T-helper 2 cell treated with Interferon-gamma antibody and Interleukin-4, amounts not matched to agents 5 μg/mL and 100 μg/mL, for 36 hours (primary cell): ENCODE measurements at places on chromosomes 6 and 20.

DNA sequence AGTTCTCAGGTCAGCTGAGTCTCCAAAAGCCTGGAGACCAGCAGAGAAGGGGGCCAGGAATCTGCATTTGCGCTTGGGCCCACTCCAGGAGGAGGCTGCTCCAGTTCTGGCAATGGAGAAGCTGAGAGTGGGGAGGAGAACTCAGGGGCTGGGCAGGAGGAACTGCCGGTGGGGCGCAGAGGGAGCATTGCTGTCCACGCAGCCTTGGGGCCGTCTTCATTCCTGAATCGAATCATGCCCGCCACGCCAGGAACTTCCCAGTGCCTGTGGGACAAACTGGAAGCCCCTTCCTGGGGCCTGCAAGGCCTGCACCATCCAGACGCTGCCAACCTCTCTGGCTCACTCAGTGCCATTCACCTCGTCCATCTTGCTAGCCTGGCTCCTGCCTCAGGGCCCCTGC, 16.9 kb downstream of the RAB44 start:
- DNase-seq: no peak

DNA sequence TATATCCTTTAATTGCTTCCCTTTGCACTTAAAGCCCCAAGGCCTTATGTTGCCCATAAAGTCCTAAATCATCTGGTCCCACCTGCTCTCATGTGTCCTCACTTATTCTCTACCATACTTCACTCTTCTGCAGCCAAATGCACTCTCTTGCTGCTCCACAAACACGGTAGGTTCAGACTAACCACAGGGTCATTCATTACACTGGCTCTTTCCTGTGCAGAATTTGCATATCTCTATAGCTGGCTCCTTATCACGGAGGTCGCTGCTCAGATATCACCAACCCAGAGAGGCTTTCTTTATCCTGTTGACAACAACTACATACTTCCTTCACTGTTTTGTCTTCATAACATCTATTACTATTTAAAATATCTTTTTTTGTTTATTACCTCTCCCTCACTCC, 86.8 kb downstream of the MOXD1 start:
- DNase-seq: no peak

DNA sequence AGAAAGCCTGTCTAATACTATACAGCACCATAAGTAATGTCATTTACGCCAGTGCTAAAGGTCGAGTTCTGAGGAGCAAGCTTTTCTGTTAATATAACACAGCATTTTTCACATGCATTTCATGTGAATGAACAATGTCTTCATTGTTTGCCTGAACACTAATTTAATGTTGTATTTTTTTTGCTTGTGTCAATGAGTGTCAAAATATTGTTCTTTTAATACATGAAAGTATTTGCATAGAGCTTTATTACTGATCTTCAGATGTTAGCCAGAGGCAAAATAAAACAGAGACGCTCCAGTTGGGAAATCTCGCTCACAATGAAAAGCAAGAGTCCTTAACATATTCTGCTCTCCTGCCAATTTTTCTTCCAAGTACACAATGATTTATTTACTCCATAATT, 151.8 kb downstream of the FOXC1 start:
- DNase-seq: no peak

DNA sequence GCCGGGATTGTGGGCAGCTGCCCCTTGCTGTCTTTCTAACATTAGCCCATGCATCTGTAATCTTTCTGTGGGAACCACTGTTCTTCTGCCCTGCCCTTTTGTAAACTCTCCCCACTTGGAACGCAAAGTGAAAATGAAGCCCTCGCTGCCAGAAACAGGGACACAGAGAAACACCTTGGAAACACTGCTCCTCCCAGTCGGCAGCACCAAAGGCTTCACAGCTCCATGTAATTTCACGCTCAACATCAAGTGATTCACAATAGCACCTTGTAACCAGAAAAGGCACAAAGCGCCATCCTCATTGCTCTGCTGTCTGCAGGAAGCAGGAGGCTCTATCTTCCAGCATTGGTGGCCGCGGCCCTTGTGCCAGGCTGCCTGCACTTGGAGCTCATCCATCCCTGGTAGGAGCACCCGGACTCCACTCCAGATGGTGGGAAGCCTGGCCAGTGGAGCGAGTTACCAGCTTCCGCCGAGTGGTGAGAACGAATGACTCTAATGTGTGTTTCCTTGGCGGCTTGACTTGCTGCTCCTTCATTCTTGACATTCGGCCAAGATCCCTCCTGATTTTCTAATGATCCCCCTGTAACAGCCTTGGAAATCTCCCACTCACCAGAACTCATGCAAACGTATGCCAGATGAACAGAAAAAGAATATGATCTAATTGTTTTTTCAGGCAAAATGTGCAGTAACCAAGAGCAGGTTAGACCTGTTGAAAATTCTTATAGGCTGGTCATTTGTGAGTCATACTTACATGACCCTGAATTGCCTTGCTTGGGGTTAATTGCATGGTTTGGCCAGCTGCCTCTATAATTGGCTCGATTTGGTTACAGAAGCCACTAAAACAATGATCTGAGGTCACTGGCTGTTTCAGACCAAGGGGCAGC, 169.1 kb upstream of the CDYL start:
- no peak for DNase-seq

GRCh38 chr6:71289039-71289801, 609 bp downstream of the OGFRL1 start:
- DNase-seq: peak; percentile 16

- DNase-seq: no peak
These were observed 3.3 kb upstream of the SLC29A1 start for GRCh38 chr6:44219815-44220784.

- no peak for DNase-seq
These were observed 5.6 kb downstream of the TFAP2A start for GRCh38 chr6:10409233-10409721.

DNA sequence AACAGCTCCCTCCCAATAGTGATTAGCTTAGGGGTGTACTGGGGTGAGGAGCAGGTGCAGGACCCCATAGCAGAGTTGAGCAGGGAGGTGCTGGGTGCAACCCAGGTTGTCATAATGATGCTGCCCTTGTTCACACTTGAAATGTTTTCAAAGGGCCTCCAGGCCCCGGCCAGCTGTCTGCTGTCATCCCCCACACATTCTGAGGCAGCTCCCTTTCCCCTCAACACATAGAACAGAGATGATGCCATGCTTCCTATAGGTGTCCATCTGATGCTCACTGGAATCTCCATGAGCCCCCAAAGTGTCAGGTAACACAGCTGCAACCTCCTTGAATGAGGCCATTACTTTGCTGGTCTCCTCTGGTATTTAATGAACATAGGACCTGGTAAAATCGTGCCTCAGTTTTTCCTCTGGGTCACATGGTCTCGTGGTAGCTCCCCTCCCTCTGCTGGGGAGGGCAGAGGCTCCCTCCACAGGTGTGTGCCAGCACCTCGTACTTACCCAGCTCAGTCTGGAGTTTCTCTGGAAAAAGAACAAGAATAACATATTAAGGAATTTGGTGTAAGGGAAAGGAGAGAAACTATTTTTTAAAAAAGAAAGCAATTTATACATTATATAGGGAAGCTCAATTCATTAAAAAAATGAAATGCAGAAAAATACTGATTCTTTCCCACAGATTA, 5.6 kb downstream of the BTNL2 start:
- no peak for DNase-seq

DNA sequence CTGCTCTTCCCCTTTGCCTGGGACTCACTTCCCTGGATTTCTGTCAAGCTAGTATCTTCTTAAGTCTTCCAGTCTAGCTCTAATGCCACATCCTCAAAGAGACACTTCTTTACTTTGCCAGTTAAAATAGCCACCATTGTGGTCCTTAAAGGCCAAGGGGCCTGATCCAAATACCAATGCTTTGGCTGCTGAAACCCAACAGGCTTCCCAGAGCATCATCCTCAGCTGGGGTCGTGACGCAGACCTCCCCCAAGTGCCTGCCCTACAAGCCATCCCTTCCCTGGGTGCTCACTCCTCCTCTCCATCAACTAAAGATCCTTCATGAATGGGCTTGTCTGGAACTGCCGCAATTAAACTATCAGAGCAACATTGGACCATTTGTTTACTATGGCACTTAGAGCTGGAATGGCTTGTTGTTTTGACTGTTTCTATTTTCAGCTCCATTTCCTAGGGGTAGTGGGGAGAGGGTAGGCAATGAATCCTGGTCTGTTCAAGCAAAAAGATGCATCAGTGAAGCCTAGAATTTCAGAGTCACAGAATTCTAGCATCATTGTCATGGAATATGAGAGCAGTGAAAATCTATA, 79.6 kb upstream of the SIRPA start:
- DNase-seq: no peak

GRCh38 chr6:80143419-80143937, 37.0 kb downstream of the BCKDHB start:
- no peak for DNase-seq

- no peak for DNase-seq
These were observed 224.5 kb downstream of the GMDS start for GRCh38 chr6:2020909-2021308.

- DNase-seq: no peak
These were observed 30.9 kb upstream of the ASXL1 start for GRCh38 chr20:32327087-32327681.

GRCh38 chr6:160190973-160191372, 67.6 kb downstream of the SLC22A2 start:
- no peak for DNase-seq

DNA sequence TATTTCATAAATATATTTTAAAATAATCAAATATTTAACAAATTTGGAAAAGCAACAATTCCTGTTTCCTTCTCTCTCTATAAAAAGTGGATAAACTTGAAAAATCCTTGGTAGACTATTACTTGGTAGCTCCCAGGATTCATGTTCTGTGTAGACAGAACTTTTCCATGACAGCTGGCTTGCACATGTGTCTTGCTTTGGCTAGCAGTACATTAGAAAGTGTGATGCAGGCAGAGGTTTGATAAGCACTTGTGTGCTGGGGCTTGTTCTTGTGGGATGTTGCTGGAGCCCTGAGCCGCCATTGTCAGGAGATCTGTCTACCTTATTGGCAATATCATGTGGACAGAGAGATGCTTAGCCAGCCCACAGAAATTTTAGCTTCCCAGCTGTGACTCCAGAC, 327.2 kb downstream of the CDKAL1 start:
- DNase-seq: no peak

DNA sequence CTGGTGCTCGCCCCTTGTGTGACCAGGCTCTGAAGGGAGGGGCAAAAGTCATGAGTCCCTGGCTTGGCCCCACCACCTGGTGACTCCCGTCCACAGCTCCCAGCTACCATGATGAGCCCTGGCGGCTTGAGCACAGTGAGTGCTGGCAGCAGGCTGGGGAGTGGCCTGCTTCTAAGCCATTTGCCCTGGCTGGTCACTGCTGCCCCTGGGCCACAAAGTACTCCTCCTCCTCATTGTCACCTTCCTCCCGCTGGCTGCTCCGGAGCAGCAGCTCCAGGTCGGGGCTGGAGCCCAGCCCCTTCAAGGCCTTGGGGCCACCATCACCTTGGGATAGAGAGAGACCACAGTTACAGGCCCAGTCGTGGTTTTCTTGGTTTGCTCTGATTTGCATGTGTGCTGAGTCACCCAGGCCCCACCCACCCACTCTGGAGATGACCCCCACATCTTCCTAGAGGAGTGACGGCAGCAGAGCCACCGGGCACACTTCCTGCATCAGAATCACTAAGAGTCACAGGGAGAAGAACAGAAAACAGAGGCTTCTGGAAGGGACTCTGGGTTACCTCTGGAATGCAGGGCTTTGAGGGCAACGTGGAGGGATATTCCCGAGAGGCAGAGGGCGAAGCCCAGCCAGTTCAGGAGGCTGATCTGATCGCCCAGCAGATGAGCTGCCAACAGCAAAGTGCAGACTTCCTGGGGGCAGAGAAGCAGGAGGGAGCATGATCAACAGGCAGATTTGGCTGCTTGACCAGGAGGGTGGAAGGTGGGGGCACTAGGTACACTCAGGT, 42.1 kb upstream of the CDH22 start:
- DNase-seq: no peak
